Activated B cell treated with CpG ODN at 0.5 μM for 24 hours (primary cell): ENCODE measurements at places on chromosomes 12 and 14.

- DNase-seq = no peak
These were observed 125.3 kb downstream of the ETV6 start for GRCh38 chr12:11774821-11775220.

GRCh38 chr14:78849952-78850351 lies 679.8 kb downstream of the NRXN3 start:
- no peak for DNase-seq

DNA sequence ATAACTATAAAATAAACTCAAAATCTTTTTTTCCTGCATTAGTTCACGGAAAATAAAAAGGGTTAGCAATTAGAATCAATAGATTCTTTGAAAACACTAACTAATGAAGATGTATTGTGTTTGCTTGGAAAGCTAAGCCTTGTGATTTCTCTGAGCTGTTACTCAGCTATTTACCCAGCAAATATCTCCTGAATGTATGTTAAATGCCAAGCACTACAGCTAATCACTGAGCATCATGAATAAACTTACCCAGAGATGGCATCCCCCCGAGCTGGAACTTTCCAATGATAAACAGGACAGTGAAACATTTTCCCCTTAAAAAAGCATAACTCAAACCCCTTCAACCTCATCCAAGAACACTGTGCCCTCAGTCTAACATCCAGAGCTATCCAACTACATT lies 71.2 kb downstream of the SLC2A13 start:
- no peak for DNase-seq

- no peak for DNase-seq
These were observed 11.9 kb upstream of the TMEM119 start for GRCh38 chr12:108609537-108610335.

- no peak for DNase-seq
These were observed 83.2 kb downstream of the MGAT4C start for GRCh38 chr12:86172913-86173443.

DNA sequence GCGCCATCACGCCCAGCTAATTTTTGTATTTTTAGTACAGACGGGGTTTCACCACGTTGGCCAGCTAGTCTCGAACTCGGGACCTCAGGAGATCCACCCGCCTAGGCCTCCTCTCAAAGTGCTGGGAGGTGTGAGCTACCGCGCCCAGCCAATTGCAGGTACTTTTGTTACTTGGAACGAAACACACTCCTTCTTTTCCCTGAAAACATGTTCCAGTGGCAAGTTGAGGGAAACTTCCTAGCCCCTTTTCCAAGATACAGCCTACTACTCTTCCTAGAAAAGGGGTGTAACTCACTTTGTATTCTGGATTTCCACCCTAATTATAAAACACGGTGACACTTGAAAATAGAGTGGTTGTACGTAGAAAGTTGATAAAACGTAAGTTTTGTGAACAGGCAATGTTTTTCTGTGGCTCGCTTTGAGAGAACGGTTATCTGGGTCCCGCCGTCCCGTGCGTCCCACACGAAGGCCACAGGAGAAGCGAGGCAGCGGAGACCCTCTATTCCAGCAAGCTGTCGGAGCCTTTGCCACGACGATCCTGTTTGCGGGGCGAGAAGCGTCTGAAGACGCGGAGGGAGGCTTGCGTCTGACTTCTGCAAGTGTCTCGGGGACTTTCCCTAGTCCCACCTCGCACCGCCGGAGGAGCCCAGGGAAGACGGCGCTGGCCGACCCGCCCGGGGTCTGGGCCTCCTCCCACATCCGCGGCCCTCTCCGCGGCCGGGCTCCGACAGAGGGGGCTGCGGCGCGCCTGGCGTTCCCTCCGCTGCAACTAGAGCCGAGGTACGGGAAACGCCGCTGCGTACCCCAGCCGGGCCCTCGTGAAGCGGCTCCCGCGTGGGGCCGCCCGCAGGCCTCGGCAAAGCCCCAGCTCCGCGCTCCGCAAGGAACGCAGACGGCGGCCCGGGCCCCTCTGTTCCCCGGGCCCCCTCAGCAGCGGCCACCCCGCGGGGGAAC lies 745 bp downstream of the CDCA4 start:
- DNase-seq = no peak

DNA sequence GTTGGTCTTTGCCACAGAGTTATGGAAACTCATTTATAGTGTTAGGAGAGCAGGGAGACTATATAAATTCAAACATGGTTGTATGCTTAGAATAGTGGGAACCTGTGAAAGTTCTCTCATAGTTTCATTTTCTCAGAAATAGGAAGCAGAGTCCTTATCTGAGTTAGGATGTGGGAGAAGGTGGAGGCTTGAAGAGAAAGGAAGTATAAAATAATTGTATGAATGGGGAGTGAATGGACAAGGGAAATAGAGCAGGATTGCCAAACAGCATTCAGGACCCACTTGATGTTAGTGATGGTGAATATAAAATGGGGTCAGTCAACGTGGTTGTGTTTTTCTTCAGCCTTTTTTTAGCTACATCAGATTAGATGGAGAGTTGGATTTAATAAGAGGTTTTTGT lies 34.0 kb upstream of the TPH2 start:
- DNase-seq = no peak

DNA sequence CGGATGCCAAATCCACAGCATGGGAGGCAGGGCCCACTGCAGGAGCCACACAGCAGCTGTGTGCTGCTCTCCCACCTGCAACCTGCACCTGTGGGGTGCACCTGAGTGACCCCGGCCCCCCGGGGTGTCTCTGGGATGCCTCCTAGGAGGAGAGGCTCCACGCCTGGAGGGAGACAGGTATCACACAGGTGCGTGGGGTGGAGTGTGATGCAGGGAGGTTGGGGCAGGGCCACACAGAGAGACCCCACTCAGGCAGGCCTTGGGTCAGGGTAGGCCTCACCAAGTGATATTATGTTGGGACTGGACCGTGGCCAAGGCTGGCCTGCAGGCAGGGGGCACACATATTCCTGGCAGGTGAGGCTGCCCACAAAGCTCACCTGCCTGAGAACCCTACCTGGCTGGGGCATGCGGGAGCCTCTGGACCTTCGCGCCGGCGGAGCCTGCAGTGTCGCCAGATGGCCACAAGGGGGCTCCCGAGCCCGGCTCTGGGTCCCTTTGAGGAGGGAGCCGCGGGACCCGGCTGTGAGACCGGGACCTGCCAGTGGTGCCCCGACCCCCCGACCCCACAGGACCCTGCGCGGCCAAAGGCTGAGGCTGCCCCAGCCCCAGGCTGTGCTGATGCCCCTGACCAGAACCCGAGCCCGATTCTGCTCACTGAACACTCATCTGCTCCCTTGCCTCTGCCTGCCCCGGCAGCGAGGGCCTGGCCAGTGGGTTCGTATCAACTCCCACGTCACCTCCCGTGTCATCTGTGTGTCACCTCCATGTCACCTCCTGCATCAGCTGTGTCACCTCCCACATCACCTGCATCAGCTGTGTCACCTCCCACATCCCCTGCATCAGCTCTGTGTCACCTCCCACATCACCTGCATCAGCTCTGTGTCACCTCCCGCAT lies 11.4 kb downstream of the TMEM121 start:
- peak; percentile 78 for DNase-seq

DNA sequence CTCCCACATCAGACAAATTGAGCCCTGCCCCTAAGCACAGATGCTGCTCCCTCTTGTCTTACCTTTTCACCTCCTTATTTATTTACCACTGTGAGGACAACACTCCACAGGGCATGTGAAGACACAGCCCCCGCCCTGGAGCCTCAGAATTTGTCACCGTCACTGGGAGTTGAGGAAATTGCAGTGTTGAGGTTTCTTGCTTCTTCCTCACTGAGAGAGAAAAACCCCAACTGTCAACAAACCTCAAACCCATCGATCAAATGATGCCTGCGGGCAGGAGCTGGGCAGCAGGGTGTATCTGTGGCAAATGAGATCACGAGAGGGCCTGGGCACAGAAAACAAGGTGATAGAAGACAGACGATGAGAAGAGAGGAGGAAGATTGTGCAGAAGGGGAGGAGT lies 30.5 kb upstream of the PLEKHG3 start:
- no peak for DNase-seq

GRCh38 chr12:31853520-31853919 lies 105.7 kb upstream of the RESF1 start:
- DNase-seq = no peak

GRCh38 chr12:34598851-34599529 lies 576.7 kb downstream of the ALG10 start:
- no peak for DNase-seq

DNA sequence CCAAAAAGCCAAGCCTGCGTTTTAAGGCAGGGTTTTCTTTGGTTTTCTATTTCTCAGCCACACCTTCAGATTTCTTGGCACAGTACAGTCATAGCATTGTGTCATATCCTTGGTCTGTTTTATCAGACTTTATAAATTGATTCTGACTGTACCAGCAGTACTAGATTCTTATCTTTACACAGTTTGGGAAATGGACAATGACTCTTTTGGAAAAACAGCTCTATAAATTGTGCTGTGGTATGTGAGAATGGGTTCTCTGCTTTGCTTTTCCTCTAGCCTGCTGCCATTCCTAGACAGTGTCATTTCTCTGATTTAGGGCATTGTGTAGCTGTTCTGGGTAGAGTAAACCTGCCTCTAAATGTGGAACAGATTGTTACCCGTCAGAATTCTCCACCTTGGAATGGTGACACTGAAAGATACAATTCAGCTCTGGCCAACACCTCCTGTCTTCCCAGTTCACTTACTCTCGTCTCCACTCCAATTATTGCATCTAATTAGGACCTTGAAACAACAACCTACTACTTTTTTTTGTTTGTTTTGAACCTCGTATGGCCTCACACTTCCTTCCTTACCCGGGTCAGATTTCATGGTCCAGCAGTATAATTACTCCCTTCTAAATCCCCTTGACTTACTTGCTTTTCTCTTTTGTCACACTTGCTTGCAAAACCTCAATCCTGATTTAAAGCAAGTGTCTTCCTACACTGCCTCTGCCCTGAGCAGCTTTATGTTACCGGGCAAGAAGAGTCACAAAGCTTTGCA lies 226.3 kb downstream of the ERC1 start:
- no peak for DNase-seq

DNA sequence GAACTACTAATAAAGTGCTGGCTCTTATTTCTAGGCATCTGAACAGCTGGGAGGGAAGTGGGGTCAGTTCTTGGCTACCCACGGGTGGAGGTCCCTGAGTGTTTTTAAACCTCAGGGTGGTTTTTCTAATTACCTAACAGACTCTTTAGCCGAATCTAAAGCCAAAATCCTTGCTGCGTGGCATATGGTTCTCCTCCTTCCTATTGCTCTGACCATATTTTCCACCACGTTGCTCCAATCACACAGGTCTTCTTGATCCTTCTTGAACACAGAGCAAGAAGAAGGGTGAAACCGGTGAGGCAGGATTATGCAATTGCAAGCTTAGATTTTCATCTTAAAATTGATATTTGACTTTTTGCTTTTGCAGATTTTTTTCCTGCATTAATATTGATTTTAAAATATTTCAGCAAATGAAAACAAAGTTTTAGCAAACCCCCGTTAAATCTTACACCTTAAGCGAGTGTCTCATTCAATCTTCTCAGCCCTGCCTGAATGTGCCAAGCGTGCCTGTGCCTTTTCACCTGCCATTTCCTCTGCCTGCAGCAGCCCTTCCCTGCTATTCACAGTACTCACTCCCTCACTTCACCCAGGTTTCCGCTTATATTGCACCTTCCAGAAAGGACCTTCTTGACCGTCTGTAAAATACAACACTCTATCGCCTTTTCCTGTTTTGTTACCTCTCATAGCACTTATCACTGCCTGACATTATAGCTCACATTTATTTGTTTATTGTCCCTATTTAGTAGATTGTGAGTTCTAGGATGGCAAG lies 506.0 kb downstream of the DIO2 start:
- DNase-seq = no peak

GRCh38 chr12:89504560-89505346 lies 19.8 kb downstream of the GALNT4 start:
- no peak for DNase-seq

GRCh38 chr12:14802721-14803010 lies 612 bp downstream of the WBP11 start:
- DNase-seq = no peak

GRCh38 chr12:39572551-39572950 lies 47.1 kb downstream of the ABCD2 start:
- DNase-seq = no peak

DNA sequence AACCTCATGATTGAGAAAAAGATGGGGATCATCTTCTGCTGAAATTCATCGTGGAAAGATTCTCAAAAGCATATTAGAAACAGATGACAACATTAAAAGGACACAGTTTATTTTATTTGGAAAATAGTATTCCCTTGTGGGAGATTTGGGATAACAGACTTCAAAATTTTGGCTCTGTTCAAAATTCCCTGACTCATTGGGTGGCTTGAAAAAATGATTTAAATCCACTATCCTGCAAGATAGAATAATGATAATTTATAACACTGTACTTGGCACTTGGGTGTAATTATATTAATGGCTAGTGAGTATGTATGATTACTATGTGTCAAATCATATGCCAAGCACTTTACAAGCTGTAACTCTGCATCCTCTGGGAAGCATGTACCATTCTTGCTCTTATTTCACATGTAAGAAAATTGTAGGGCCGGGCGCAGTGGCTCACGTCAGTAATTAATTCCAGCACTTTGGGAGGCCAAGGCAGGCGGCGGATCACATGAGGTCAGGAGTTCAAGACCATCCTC lies 128.8 kb downstream of the LMNTD1 start:
- DNase-seq = no peak

DNA sequence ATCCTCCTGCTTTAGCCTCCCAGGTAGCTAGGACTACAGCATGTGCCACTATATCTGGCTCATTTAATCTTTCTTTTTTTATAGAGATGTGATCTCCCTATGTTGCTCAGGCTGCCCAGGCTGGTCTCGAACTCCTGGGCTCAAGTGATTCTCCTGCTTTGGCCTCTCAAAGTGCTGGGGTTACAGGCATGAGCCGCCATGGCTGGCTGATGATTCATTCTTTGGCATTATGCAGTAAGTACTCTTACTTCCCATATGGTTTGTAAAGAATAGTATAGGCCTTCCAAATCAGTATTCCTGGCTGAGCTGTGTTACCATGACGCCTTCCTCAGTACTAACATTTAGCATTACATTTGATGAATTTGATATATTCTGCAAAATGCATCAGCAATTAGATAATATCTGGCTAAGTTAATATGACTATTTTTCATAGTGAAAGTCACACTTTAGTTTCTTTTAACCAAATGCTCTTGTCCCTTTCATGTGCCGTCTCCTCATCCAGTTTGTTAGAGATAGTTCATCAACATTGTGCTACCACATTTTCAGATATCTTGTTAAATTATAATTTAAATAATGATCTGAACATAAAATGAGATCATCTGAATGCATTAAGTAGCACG lies 3.2 kb upstream of the MIA2 start:
- no peak for DNase-seq

GRCh38 chr12:96343347-96343954 lies 56.8 kb downstream of the CDK17 start:
- DNase-seq = no peak

GRCh38 chr12:110010853-110011723 lies 11.9 kb downstream of the ANKRD13A start:
- DNase-seq = no peak

DNA sequence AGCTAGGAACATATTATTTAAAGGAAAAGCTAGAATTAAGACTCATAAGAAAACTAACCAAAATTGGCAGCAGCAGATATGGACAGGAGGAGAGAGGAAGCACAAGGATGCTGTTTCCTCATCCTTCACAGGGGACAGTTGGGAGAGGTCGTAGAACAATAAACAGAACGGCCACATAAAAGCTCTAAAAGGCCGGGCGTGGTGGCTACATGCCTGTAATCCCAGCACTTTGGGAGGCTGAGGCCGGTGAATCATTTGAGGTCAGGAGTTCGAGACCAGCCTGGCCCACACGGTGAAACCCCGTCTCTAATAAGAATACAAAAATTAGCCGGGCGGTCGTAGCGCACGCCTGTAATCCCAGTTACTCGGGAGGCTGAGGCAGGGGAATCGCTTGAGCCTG lies 10.5 kb downstream of the TCL1B start:
- no peak for DNase-seq
